ENCODE measurements at places on chromosomes 1 and 21.

- DNase-seq, result no peak
Measured at GRCh38 chr1:61293197-61293596, 210.8 kb downstream of the NFIA start.

DNA sequence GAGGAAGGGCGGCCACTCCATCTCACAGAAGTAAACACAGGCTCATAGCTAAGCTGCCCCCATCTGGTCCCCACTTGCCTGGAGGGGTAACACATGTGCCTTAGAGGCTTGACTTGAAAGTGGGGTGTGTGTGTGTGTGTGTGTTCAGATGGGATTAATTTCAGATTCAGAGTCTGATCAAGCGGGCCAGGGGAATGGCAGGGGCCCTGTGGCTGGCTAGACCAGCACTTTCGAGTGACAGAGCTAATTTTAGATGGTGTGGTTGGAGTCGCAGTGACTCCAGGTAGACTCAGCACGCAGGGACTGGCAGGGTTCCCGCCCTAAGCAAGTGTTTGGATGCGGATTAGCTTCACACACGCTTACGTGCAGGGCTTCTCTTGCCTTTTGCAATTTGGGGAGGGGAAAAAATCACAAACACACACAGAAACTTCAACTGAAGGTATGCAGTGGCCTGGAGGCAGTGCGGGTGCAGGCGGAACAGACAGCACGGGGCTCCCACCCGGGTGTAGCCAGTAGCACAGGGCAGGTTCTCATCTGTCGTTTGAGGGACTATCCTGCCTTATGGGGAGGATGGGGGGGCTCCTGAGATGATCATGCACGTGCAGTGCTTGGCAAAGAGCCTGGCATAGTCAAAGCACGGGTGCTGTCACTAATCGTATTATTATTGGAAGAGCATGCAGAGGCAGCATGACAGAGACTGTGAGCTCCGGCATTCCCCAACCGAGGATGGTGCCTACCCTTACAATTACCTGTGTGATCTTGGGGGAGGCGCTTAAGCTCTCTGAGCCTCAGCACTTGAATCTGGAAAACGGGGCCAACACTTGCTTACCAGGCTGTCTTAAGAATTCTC is 1.3 kb downstream of the EDN2 start:
- no peak for DNase-seq

- no peak for DNase-seq
Measured at GRCh38 chr21:45299864-45300785, 12.4 kb upstream of the POFUT2 start.

DNA sequence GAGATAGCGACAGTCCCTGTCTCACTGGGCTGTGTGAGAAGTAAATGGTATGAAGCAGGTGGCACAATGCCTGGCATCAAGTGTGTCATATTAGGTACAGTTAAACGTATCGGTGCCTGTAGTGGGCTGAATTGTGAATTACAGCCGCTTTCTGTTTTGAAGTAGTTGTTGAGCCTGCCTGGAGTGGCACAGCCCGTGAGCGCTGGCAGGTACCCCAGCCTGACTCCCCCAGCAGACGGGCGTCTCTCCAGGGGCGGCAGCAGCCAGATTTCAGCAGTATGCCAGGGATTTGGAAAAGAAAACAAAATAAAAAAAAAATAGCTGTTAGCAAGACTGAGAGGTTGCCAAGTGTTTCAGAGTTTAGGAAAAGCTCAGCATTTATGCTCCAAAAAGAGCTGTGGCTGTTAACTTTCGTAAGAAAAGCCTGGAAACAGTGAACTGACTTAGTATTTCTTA is 26.6 kb upstream of the GPR153 start:
- DNase-seq, result no peak

- DNase-seq, result no peak
Measured at GRCh38 chr21:44983421-44984206, 43.8 kb downstream of the SLX9 start.

- no peak for DNase-seq
Measured at GRCh38 chr1:87926921-87927320, 598.2 kb downstream of the LMO4 start.

DNA sequence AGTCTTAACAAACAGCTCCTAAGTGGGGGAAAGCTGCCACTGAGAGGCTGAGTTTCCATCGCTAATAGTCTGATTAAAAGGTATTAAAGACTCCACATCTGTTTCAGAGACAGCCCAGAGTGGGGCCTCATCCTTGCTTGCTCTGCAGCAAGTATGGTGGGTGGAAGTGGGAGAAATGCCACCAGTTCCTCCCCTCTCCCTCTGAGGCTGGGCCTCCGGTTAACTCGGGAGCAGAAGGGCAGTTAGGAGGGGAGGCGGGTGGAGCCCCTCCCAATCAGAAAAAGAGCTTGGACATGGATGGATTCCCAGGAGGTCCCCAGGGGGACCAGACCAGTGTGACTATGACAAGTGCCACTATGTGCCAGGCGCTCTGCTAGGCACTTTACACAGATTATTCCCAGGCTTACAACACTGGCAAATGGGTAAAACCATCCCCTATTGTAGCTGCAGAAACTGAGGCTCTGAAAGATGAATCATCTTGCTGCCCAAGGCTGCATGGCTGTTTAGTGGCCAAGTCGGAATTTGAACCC is 11.4 kb upstream of the ASCL5 start:
- DNase-seq, result no peak

DNA sequence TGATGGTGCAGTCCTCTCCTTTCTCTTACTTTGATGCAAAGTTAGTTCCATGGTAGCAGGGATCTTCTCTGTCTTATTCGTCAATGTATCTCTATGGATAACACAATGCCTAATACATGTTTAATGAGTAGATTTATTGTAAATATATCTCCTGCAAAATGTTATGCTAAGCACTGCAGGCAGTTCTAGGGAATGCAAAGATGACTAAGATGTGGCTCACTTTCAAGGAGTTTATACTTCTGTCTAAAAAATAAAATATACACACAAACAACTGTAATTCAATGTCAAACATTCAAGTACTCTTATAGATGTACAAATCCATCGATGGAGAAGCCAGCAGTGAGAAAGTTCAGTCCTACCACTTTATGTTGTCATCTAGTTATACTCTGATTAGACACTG is 194.3 kb downstream of the KCTD3 start:
- DNase-seq, result no peak

All from neuronal stem cell (in vitro differentiated cells).